ENCODE measurements at places on chromosomes 7 and 10. TPM values are rescaled to one million over a fixed set of nuclear protein-coding genes. Genes with fewer than 3 reads are reported as not detected.
A peak's percentile ranks its signal among the peaks of the same experiment; 100 is the strongest.

Gene OR2A5
- not detected for total RNA-seq

Gene KMT2E
- 53.1 TPM for total RNA-seq

Gene PPP1R3C
- 0.30 TPM for total RNA-seq

Gene SGCE
- total RNA-seq = 39.4 TPM

Gene ITGB8
- 25.0 TPM for total RNA-seq

Gene TIMM23B
- total RNA-seq = 31.3 TPM

GRCh38 chr7:82441669-82442478 lies 1.7 kb downstream of the CACNA2D1 start:
- no peak for DNase-seq
- H3K27ac ChIP-seq = no peak overlapping the region
- no peak overlapping the region for H3K4me3 ChIP-seq
- H3K27me3 ChIP-seq = peaks cover 55% of the 10 kb centered on the region
- H3K36me3 ChIP-seq = no peaks in the 10 kb centered on the region
- H3K4me1 ChIP-seq = no peaks in the 10 kb centered on the region

DNA sequence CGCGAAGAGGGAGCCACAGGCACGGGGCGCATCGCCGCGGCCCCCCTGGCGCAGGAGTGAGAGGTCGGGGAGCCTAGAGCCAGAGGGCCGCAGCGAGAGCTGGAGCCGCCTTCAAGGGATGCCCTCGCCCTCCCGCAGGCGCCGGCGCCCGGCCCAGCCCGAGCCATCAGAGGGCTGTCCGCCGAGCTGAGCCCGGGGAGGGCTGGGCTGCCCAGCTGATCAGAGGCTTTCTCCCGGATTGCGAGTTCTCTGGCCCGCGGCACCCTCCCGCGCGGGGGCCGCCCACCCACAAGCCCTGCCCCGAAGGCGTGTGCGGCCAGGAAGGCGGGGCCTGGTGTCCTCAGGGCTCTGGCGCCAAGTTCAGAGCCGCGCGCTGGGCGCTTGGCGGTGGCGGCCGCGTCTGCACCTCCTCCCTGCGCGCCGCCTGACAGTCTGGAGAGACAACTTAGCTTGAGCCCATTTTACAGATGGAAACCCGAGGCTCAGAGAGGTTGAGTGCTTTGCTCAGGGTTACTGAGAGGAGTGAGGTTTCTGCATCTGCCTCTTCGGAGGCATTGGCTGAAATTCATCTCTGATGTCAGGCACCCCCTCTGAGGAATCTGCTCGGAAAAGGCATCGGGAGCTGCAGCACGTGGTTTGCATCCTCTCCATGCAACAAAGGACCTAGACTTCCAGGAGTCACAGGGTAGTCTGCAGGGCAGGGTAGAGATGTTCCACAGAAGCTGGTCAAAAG lies 3.8 kb upstream of the ANTXRL start:
- H3K27ac ChIP-seq = no peak overlapping the region
- no peaks in the 10 kb centered on the region for H3K36me3 ChIP-seq
- H3K4me3 ChIP-seq = peak overlapping the region; percentile 48
- H3K4me1 ChIP-seq = peaks cover 6% of the 10 kb centered on the region
- peak; percentile 59 for DNase-seq
- no peaks in the 10 kb centered on the region for H3K27me3 ChIP-seq

DNA sequence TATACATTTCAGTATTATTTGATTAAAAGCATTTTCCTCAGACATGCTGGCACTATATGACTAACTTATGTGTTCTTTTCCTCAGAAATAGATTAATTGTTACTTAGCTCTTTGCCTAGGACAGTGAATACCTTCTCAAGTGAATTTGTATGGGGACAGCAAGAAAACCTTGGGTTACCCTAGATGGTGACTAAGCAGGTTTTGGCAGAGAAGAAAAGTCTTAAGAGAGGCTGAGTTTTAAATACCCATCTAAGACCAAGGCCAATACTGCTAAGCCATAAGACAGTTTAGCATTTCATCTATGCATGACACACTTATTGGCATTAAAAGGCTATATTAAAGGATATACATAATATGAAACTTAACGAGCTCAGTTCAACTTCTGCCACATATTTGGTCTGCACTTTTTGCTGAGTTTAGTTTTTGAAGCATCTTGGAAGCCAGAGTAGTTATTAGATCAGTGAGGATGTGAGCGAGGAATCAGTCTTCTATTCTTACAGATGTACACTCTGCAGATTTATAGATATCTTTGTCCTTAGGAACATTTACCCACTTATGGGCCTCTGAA lies 54.6 kb upstream of the FAM3C start:
- no peak overlapping the region for H3K27ac ChIP-seq
- no peak for DNase-seq
- no peaks in the 10 kb centered on the region for H3K4me1 ChIP-seq
- no peaks in the 10 kb centered on the region for H3K27me3 ChIP-seq

DNA sequence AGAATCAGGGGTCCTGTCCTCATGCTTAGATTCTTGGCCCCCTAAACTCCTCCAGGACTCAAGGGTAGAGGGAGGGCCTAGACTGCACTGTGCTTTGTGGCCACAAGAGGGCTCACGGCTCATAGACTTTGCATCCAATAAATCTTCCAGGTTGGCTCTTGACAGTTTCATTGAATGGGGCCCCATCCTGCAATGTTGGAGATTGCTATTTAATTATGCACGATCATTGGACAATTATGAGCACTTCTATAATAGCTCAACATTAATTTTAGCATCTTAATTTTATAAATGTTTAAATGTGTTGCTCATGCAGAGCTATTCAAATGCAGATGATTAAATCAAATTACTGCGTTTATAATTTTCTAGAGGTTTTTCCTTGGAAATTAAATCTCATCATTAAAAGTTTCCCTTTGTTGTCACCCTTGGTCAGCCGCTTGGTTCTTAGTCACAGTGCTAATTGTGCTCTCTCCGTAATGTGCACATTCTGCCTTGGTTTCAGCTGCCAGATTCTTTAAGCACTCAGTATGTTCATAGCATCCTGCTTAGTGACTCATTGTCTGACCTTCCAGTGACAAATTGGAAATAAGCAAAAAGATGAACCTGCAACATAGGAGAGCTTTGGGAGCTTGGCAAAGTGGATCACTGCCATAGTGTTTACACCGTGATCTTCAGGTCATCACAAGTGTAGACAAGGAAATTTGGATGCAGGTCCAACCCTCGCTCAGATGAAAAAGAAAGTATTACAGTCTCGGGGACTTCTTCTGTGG lies 33.4 kb upstream of the PLPP4 start:
- peaks cover 4% of the 10 kb centered on the region for H3K27me3 ChIP-seq
- no peaks in the 10 kb centered on the region for H3K36me3 ChIP-seq
- H3K27ac ChIP-seq = no peak overlapping the region
- H3K4me3 ChIP-seq = no peak overlapping the region

DNA sequence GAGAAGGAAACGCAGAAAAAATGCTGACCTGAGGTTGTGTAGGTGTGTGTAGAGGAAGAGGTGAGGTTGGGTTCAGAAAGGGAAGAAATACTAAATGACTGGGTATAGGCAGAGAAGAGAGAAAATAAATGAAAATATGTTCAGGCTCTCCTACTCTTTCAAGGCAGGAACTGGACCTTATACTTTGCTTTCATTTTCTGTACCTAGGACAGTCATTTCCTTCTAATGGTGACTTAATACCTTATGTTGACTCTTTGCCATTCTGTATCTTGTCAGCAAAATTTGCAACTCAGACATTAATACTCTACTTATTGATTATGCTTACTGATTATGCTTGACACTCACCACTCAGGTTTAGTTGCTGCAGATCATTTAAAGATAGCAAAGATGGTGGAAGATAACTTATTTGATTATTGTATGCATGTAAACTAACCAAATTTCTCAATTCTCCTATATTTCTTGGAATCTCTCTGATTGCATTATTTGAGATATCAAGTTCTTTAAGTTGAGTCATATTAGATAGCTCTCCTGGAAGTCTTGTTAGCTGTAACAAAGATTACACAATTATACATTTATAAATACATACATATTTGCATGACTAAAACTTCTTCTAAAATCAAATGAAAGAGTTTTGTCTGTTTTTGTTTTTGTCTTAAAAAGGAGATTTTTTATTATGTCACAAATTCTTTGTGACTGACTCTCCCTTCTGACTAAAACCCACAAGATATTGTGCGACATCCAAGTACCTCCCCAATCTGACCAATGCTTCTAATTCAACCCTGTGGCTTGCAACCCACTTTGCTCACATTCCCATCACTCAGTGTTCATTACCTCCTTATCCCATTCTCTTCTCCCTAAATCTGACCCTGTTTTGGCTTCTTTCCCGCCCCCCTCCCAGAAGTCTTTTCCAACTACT lies 20.0 kb downstream of the LRRD1 start:
- peaks cover 16% of the 10 kb centered on the region for H3K27me3 ChIP-seq
- H3K4me3 ChIP-seq = no peak overlapping the region
- H3K36me3 ChIP-seq = no peaks in the 10 kb centered on the region
- H3K27ac ChIP-seq = no peak overlapping the region

- DNase-seq = no peak
- no peaks in the 10 kb centered on the region for H3K4me1 ChIP-seq
- no peak overlapping the region for H3K27ac ChIP-seq
- no peaks in the 10 kb centered on the region for H3K27me3 ChIP-seq
- H3K4me3 ChIP-seq = no peak overlapping the region
- no peaks in the 10 kb centered on the region for H3K36me3 ChIP-seq
These were observed 166.0 kb upstream of the CDCA7L start for GRCh38 chr7:22111661-22112060.

DNA sequence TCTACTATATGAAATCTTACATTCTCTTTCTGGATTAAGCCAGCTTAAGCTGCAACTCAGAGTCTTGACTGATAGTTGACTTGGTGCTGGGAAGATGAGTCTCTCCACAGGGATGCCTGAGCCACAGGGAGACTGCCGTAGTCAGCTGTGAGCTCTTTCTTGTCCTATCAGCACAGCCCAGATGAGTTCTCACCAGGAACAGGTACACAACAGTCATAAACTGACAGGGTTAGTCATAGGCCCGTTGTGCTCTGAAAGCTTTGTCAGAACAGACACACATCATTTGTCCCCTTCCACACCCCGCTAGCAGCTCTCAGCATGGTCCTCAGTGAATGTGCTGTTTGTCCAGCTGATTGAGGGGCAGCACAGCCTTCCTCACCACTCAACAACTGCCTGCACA lies 221.6 kb downstream of the RPS24 start:
- no peak for DNase-seq
- no peaks in the 10 kb centered on the region for H3K27me3 ChIP-seq
- H3K27ac ChIP-seq = peak overlapping the region; percentile 20
- peaks cover 7% of the 10 kb centered on the region for H3K4me1 ChIP-seq

- H3K4me3 ChIP-seq = no peak overlapping the region
- peaks cover 6% of the 10 kb centered on the region for H3K4me1 ChIP-seq
- H3K27ac ChIP-seq = no peak overlapping the region
- DNase-seq = no peak
- peaks cover 9% of the 10 kb centered on the region for H3K27me3 ChIP-seq
These were observed 34.0 kb downstream of the SPDYE6 start for GRCh38 chr7:102322202-102322715.

DNA sequence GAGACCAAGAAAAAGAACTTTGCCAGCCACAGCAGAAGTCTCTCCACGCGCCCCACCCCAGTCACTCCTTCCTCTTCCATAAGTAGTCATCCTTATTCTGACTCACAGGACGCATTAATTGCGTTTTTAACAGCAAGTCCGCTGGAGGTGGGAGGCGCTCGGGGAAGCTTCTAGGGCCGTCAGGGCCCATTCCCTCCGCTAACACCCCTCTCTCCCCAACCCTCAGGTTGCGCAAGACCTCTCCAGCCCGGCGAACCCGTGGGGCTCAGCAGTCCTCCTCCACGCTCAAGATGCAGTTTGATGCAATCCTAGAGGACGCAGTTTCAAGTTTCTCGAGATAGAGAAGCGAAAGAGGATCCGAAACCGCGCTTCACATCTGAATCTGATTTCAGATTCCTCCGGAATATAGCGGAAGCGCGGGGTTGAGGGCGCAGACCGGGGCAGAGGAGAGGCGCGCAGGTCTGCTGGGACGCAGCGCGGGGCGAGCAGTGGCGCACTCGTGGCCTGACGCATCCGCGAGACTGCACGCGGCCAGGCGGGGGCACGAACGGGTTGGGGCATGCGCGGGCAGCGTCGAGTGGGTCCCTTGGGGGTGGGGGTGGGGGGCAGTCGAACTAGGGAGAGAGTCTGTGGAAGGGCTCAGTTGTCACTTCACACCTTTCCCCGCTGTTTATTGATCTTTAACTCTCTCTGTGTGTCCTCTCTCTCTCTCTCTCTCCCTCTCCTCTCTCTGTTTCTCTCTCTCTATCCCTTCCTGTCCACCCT lies 37.8 kb upstream of the PSAP start:
- H3K4me3 ChIP-seq = peak overlapping the region; percentile 96
- H3K36me3 ChIP-seq = no peaks in the 10 kb centered on the region
- peak overlapping the region; percentile 96 for H3K27ac ChIP-seq
- peak; percentile 83 for DNase-seq
- no peaks in the 10 kb centered on the region for H3K27me3 ChIP-seq
- peaks cover 11% of the 10 kb centered on the region for H3K4me1 ChIP-seq

GRCh38 chr10:122387572-122387971 lies 13.1 kb downstream of the PLEKHA1 start:
- H3K4me3 ChIP-seq = no peak overlapping the region
- H3K27ac ChIP-seq = no peak overlapping the region
- DNase-seq = no peak
- H3K27me3 ChIP-seq = no peaks in the 10 kb centered on the region

DNA sequence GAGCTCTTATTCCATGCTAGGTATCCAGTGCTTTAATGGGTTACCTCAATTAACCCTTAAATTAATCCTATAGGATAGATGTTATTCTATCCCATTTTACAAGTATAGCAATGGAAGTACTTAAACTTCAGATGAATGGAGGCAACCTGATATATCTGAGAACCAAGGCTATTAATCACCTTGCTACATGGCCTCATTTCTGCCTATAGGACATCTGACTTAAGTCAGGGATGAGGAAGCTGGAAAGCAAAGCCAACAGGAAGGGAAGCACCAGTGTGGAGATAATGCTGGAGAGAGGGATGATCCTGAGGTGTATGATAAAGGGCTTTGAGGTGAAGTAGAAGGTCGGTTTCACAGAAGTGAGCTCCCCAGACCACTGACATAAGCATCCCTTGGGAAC lies 132.3 kb downstream of the CHN2 start:
- H3K4me3 ChIP-seq = no peak overlapping the region
- H3K27me3 ChIP-seq = no peaks in the 10 kb centered on the region
- peaks cover 20% of the 10 kb centered on the region for H3K4me1 ChIP-seq
- peak overlapping the region; percentile 36 for H3K27ac ChIP-seq

DNA sequence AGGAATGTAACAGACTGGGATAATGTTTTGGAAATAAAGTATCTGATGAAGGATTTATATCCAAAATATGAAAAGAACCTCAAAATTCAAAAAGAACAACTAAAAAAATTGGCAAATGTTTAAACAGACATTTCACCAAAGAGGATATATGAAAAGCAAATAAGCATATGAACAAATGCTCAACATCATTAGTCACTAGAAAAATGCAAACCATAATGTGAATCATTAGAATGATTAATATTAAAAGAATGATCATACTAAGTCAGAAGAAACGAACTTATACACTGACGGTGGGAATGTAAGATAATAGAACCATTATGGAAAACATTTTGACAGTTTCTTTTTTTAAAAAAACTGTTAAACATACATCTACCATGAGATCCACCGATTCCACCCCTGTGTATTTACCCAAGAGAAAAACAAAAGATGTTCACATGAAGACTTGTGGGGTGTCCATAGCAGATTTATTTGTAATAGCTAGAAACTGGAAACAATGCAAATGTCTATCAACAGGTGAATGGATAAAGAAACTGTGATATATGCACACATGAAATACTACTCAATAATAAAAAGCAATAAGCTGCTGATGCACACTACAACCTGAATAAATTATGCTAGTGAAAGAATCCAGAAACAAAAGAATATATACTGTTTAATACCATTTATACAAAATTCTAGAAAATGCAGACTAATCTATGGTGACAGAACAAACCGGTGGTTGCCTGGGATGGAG lies 35.7 kb downstream of the PRKG1 start:
- no peak overlapping the region for H3K4me3 ChIP-seq
- H3K4me1 ChIP-seq = peaks cover 23% of the 10 kb centered on the region
- H3K27ac ChIP-seq = no peak overlapping the region
